ENCODE measurements at places on chromosomes 5 and 9.
A peak's percentile ranks its signal among the peaks of the same experiment; 100 is the strongest.

DNA sequence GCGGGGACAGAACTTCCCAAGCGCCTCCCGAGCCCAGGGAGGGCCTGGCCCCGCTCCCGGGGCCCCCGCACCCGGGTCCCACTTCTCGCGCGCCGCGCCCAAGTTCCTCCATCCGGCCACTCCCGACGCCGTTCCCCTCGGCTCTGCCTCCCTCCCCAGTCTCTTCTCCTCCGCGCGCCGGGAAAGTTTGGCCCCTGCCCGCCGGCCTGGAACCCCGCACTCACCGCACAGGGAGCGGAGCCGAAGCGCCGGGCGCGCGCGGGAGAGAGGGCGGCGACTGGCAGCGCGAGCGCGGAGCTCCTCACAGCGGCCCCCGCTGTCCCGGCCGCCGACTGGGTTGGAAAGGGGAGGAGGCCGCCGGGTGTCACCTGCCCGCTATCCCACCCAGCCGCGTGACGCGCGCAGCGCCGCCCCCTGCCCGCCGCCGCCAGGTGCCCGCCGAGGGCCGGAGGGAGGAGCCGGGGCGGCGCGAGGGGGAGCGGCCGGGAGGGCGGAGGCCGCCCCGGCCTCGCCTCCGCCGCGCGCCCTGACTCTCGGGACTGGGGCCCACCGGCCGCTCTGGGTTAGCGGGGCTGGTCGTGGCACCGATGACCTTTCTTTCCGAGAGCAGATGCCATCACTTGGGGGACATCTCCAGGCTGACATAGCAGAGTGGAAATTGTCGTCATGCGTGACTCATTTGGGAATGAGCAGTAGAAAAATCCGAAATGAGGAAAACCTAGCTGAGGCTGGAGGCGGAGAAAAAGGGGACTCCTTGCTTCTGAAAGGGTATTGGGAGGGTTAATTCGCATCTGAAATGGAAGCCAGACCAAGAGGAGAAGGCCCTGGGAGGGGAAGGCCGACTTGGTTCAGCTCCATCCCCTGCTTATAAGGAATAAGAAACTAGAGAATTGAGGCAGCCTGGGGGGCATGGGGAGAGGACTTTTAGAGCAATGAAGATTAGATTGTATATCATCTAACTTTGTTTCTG lies at the start of gene ELOVL7:
TSS of gene ELOVL7 (minus strand) at position 334 of the 970 bp plus-strand sequence. CDS start 56,872 bp downstream, outside the sequence.
- DNase-seq = no peak

- DNase-seq = peak; percentile 45
Measured at GRCh38 chr5:138282920-138283742, 8.7 kb upstream of the GFRA3 start.

GRCh38 chr5:135318037-135318436 lies 81.0 kb downstream of the MACROH2A1 start:
- no peak for DNase-seq

DNA sequence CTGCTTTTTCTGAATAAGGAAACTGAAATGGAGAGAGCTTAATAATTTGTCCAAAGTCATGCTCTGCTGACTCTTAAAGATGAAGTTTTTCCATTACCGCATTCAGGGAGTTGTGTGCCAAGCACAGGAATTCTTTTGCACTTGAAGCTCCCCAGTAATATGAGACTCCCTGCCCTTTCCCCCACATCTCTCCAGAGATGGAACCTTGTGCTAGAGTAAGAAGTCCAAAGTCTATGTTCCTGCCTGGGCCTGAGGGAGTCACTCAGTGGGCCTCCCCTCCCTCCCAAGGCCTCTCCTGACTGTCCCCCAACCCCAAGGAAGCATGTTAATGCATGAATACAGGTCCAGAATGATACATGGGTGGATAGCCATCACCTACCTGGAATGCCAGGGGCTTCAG lies 173.3 kb upstream of the SEMA6A start:
- no peak for DNase-seq

DNA sequence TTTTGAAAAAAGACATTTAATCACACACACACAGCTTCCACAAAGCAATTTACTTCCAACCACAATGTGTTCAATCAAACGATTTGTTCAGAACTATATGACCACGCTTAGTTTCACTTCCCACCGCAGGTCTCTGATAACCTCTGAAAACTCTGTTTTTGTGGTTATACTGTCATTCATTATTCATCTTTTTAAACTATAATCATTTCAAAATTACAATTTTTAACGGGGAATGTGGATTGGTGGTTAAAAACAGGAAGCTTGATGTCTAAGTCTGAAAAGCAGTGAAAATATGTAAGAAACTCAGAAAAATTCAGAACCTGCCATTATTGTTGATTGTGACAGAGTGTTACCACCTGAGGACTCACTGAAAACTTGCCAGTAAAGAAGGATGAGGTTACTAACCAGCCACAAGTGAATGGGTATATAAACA lies 12.7 kb upstream of the TMEM174 start:
- no peak for DNase-seq

DNA sequence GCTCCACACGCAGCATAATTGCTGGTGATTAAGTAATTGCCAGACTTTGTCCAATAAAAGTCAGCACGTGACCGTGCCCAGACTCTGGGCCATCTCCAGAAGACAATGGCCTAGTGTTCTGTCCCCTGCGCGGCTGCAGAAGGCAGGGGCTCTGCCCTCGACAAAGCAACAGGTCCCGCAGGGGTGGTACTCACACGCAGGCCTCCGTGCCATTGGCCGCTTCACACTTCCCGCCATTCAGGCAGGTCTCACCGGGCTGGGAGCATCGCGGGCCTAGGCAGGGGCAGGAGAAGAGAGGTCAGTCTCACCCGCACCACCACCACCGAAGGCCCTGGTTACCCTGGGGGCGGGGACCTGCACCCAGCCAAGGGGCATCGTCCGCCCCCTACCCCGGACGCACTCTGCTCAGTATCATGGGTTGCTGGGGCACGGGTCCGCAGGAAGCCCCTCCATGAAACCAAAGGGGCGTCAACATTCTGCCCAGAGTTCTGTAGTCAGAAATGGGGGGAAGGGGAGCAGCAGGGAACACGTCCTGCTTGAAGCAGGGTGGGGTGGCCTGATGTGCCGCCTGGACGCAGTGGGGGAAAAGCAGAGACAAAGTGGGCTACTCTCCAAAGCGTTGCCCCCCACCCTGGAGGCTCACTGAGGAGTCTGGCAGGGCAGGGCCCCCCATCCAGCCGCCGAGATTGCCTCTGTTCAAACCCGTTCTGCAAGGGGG lies 1.9 kb downstream of the NOTCH1 start:
- DNase-seq = peak; percentile 81

DNA sequence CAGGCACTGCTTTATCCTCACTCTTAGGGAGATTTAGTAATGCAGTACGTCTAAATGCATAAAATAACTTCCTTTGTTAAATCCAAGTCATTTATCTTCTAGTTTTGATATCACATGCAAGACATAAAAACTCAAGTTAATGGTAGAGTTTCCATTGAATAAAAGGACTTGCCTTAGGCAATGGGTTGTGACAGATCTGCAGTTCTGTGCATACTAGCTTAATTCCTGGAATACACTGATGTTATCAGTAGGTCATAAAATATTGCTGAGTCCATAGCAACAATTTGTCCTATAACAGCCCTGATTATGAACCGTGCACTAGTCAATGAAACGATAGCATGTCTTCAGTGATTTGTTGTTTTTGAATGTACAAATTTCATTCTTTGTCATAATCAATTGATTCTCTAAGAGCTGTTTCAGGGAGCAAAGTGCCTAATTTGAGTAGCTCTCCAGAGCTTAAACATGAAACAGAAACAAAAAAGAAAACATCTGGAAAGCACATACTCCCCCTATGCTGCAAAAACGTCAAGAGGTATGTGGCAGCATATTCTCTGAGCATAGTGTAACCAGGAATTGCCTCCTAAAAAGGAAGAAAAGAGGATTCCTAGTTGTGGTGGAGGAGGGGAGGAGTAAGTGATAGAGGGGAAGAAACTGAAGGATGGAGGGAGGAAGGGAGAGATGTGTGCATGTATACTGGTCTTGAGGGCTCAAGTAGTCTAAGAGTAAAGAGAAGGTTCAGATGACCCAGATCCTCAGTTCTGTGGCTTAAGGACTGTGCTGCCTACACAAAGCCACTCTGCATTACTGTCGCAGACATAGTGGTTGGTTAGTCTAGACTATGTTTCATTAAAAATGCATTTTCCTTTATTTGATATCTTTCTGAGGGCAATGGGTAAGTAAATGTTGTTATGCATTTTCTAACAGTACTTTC lies 589.2 kb downstream of the PRR16 start:
- DNase-seq = no peak

- no peak for DNase-seq
Measured at GRCh38 chr5:153610009-153610408, 119.5 kb downstream of the GRIA1 start.

DNA sequence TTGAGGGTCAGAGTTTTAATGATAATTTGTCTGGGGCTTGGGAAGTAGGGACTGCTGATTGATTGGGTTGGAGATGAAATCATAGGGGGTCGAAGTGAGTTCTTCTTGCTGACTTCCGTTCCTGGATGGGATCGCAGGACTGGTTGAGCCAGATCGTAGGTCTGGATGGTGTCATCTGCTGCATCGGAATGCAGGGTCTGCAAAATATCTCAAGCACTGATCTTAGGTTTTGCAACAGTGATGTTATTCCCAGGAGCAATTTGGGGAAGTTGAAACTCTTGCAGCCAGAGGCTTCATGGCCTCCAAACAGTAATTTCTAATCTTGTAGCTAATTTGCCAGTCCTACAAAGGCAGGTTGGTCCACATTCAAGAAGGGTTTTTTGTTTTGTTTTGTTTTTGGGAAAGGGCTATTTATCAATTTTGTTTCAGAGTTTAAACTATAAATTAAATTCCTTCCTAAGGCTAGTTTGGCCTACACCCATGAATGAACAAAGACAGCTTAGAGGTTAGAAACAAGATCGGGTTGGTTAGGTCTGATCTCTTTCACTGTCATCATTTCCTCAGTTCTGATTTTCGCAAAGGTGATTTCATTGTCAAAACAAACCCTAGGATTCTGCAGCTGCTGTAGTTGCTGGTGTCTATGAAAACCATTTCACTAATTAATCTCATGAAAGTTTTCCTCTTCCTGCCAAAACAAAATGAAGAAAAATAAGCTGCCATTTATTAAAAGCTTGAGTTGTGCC lies 388.0 kb downstream of the TMEM232 start:
- DNase-seq = no peak

GRCh38 chr5:15682566-15682965 lies 182.6 kb downstream of the FBXL7 start:
- no peak for DNase-seq

- DNase-seq = no peak
Measured at GRCh38 chr9:73745598-73745997, 593.9 kb downstream of the ANXA1 start.

DNA sequence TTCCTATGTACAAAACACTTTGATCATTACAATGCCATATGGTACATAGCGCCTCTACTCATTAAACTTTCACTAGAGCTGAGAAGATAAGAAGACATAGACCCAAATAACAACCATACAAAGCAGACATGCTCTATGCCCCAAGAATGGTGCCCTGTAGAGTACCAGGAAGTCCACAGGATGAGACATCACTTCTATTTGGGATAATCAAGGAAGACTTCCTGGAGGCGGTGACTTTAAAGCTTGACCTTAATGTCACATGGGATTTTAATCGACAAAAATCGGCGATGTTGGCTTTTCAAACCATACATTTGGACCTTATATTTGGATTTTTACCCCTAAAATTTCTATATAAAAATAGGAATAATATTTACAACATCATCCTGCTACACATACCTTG lies 224.3 kb upstream of the MAP3K1 start:
- no peak for DNase-seq

- peak; percentile 62 for DNase-seq
Measured at GRCh38 chr9:132575005-132575609, 7.3 kb upstream of the BARHL1 start.

GRCh38 chr5:145499483-145499882 lies 335.7 kb downstream of the PRELID2 start:
- DNase-seq = no peak

- no peak for DNase-seq
Measured at GRCh38 chr5:137497396-137498290, 1.5 kb downstream of the SPOCK1 start.

Data from spinal cord (tissue), 10 donors.